ENCODE measurements at places on chromosomes 7 and 10.

- no peak for DNase-seq
Measured at GRCh38 chr7:105622106-105622731, 40.9 kb upstream of the EFCAB10 start.

- DNase-seq, result no peak
Measured at GRCh38 chr10:61830072-61830845, 71.2 kb upstream of the ARID5B start.

DNA sequence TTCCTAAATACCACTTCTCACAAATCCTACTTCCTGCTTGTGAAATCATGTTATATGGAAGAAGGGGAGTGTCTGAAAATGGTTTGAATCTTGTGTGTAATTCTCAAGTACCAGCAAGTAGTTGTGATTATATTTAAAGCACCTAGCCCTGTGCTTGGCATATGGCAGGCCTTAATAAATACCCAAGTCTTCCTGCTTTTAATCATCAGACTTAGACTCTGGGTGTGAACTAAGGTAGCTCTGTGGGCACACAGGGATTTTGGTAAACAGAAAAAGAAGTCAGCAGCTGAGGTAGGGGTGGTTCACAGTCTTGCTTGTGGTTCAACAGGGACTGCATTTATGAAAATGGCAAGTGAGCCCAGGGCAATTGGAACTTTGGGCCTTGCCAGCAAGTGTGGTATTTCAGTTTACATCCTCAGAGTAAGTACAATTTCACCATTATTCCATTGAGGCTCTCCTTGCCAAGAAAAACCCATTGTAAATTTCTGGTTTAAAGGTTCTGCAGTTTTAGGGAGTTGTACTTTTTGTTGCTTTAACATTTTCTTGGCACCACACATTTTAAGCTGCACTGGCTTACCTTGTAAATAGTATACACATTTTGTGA, 215.5 kb downstream of the AUTS2 start:
- no peak for DNase-seq

GRCh38 chr7:4851459-4852422, 10.1 kb downstream of the PAPOLB start:
- no peak for DNase-seq

Measured in NCI-H345 (cell line).